ENCODE measurements at places on chromosomes 2 and 18.

- DNase-seq: no peak
Measured at GRCh38 chr2:10659898-10660568, 29.7 kb downstream of the NOL10 start.

DNA sequence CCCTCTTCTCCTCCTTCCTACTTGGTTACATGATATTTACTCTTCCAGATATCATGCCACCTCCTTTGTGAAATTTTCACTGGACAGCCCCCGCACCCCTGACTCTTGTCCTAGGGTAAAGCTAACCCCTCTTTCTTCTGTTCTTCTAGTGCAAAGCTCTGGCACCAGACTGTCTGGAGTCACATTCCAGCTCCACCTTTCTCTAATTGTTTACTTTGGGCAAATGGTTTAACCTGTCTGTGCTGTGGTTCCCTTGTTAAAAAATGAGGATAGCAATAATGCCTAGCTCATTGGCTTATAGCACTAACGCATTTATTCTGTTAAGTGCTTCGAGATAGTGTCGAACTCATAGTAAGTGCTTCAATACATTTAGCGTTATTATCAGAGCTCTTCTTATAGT, 306.2 kb downstream of the ALK start:
- no peak for DNase-seq

GRCh38 chr2:18926631-18927524, 337.5 kb upstream of the NT5C1B start:
- DNase-seq: no peak

GRCh38 chr2:3839476-3839875, 136.1 kb downstream of the DCDC2C start:
- DNase-seq: no peak

GRCh38 chr18:57029761-57030160, 117.1 kb upstream of the BOD1L2 start:
- DNase-seq: no peak

DNA sequence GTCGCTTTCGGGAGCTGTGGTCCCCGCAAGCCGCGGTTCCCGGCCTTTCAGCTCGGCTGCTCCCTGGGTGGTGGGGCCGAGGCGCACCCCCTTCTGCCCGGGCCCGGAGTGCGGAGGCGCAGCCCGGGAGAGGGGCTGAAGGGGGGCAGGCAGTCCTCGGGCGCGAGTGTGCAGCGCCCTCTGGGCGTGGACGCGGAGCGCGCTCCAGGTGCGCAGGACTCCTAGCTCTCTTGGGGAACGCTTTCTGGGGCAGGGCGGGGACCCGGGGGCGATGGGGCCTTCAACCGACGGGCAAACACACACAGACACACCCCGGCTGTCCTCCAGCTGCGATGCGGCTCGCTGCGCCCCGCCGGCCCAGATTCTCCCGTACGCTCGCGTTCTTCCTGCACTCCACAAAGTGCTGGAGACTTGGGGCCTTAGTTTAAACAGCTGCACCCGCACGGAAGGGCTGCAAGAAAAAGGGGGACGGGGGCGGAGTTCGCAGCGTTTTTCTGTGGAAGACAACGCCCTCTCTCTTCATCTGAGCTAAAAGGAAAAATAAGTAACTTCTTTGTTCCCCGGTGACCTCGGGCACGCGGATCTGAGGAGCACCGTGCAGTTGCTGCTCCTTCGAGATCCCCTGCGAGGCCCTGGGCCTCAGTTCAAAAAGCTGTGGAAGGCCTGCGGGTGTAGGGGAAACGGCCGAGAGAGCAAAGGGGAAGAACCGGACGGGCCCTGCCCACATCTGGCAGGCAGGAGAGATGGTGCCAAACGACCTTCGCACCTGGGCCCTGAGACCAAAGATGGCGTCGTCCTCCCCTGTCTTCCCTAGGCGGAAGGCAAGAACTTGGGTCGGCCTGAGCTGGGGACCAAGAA, 593 bp upstream of the SDC1 start:
- DNase-seq: no peak

- DNase-seq: no peak
Measured at GRCh38 chr2:19256121-19256601, 102.3 kb downstream of the OSR1 start.

DNA sequence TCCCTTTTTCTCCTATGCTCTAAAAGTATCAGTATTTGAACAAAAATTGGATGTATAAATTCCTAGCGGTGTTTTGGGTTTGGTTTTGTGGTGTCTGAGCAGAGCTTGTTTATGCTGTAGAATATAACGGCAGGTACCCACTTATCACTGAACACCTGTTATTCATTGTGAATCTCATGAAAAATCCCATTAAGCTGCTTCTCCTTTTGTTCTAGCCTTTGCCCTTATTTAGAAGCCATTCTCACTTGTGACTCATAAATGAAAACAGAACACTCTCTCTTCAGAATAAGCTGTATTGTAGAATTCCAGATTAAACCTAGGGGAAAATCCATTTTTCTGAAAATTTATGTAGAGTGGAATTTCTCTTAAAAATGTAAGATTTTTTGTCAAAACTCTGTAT, 104.0 kb downstream of the PRPF40A start:
- DNase-seq: no peak

GRCh38 chr2:191556463-191556862, 121.5 kb upstream of the NABP1 start:
- no peak for DNase-seq

DNA sequence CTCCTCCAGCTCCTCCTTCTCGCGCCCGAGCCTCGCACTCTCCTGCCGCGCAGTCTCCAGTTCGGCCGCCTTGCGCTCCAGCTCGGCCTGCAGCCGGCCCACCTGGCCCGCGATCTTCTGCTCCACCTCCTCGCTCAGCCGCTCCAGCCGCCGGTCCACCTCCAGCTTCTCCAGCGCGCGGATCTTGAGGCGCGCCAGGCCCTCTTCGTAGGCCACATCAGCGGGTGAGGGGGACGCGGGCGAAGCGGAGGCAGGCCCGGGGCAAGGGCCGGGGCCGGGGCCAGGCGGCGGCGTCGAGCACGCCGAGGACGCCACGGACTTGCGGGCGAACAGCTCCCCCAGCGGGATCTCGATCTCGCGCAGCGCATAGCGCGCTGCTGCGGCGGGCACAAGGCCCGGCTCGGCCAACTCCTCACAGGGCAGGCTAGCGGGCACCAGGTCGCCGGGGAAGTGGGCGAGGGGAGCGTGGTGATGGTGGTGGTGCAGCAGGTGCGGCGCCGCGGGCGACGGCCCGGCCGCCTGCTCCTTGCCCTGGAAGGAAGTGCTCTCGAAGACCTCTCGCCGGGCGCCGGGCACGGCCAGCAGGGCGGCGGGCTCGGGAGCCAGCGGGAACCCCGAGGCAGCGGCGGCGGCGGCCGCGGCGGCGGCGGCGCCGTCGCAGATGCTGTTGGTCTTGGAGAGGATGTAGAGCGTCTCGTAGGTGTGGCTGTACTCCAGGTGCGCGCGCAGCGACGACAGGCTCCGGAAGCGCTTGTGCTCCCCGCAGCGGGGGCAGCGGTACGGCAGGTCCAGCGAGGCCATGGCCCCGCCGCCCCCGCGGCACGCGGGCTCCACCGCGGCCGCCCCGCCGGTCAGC, 15.2 kb downstream of the FBXO41 start:
- peak; percentile 61 for DNase-seq

- DNase-seq: no peak
Measured at GRCh38 chr2:189849550-189849949, 65.3 kb downstream of the PMS1 start.

GRCh38 chr2:239774933-239775622, 250.1 kb downstream of the NDUFA10 start:
- DNase-seq: no peak

- DNase-seq: no peak
Measured at GRCh38 chr2:158391876-158392275, 64.7 kb downstream of the CCDC148 start.

- no peak for DNase-seq
Measured at GRCh38 chr2:186422226-186422625, 63.8 kb upstream of the ZC3H15 start.

GRCh38 chr2:191611614-191612013, 66.3 kb upstream of the NABP1 start:
- no peak for DNase-seq

DNA sequence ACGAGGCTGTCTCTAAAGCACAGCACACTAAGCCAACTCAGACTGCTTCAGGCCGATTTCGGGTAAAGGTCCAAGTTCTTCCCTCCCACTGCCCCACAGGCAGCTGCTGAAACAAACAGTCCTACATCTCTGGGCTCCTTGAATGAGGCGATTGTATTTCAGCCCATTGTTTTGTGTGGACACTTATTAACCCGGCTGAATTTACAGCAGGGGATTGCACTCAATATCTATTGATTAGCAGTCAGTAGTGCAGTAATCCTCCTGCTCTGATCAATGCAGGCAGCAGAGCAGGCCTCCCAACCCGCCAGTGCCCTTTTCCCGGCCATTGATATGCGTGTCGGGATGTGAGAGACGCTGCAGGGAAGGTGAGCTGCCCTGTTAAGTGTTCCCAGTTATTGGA, 330.1 kb downstream of the CMPK2 start:
- no peak for DNase-seq

- DNase-seq: no peak
Measured at GRCh38 chr18:11672846-11673454, 16.1 kb upstream of the GNAL start.

GRCh38 chr18:26826656-26827235, 38.8 kb downstream of the AQP4 start:
- no peak for DNase-seq

Measured in activated gamma-delta T cell treated with anti-CD3 and anti-CD28 coated beads, Interleukin-2, amount 50 U/mL, for 16 hours (primary cell).